ENCODE measurements at places on chromosomes 2 and 18.

DNA sequence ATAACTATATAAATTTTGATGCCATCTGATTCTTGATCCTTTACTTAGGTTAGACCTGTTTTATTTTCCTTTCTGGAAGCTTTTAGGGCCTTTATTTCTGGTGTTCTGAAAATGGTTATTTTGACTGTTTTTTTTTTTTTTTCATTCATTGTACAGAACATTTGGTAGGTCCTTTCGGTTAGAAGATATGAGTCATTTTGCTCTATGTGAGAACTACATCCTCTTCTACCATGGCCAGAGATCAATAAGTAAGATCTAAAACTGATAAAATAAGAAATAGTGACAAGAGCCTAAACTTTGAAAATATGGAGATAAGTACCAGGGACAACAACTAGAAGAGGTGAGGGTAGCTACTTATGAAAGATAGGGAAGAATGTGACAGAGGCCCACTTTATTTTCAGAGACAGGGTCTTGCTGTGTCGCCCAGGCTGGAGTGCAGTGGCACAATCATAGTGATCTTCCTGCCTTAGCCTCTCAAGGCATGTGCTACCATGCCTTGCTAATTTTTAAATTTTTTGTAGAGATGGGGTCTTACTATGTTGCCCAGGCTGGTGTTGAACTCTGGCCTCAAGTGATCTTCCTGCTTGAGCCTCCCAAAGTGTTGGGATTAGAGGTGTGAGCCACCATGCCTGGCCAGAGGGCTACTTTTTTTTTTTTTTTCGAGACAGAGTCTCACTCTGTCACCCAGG is 66.5 kb downstream of the EIF2AK3 start:
- no peak for DNase-seq

GRCh38 chr2:129709001-129709955 is 270.2 kb upstream of the RAB6C start:
- DNase-seq: no peak

- DNase-seq: no peak
Observed at GRCh38 chr2:146579147-146579930, 1265.5 kb upstream of the ACVR2A start.

- no peak for DNase-seq
Observed at GRCh38 chr2:223782629-223783028, 54.8 kb downstream of the AP1S3 start.

GRCh38 chr2:240239325-240239724 is 98.9 kb upstream of the OTOS start:
- no peak for DNase-seq

DNA sequence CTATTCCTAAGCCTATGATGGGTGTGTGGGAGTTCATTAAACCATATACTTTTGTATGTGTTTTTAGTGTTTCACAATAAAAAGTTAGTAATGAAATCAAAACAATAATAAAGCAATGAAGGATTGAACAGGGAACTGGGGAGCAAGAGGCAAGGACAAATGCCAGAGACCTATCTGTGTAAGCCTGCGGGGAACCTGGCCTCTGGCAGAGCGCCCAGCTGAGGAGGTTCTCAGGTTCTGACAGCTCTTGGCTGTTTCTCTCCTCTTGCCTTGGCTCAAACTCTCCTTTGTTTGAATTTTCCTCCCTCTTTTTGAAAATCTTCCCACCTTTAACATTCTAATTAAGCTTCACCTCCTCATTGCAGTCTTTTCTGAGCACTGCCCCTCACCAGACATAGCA is 200.0 kb upstream of the NCKAP5 start:
- no peak for DNase-seq

DNA sequence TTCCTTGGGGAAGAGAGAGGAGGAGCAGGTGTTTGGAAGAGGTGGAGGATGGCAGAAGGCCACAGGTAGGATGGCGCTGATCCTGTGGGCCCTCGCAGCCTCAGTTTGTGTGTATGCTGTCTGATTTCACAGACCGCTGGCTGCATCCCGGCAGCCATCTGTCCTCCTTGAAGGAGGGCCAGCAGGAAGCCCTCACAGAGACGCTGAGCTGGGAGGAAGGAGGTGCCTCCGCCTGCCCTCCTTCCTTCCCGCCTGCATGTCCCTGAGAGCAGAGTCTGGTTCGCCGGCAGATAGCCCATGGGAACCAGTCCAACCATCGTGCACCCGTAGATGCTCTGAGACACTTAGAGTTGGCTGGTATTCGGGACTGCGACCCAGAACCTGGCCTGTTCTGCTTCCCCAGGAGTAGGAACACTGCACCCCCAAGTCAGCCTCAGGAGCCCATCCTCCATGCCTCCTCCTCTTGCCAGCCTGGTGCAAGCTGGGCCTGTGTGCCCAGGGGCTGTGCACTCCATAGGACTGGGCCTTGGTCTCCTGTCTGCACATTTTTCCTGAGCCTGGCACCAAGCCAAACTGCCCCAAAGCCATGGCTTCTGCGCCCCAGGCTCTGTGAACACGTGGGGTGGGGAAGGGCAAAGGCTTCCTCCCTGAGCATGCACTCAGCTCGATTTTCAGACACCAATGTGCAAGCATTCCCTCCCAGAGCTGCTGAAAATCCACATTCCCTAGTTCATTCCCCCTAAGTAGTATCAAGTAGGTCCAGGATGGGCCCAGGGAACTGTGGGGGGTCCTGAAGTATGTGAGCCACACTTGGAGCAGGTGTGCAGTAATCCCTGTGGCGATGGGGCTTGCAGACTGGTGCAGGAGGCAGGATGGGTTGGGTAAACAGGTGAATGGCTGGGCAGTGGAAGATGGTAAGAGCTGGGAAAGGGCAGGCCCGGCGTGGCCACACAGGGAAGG is 115.6 kb downstream of the SEPTIN10 start:
- no peak for DNase-seq

DNA sequence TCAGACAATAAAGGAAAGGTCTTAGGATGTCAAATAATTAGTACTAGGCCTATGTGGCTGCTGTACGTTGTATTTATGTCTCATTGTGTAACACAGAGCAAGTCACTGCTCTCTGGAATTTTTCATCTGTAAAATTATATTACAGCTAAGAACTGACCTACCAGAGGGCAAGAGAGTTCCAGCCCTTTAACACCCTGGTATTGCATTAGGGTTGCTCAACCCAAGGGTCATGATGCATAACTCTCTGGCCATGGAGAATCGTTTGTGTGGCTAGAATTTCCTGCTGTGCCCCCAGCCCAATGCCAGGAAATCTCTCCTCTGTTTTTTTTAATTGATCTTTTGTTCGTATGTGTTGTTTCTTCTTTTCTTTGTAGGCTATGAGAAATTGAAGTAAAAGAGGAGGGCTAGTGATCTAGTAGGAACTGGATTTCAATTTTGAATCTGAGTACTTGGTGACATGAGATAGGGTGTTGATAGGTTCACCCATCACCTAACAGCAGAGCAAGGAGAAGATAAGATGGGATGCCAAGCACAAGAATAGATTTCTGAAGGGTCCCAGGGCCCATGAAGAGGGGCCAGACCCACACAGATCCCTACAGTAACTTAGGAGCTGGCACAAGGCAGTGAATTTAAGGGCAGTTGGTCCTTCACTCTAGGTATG is 571.2 kb upstream of the TNP1 start:
- DNase-seq: no peak
